Occipital lobe (tissue), 3 donors: ENCODE measurements at places on chromosomes 2 and 18. TPM values are rescaled to one million over a fixed set of nuclear protein-coding genes. Genes with fewer than 3 reads are reported as not detected.

Gene POTEI
- not detected for total RNA-seq

Gene KCNK3
- total RNA-seq, result 3.6 TPM

Gene ALLC
- total RNA-seq, result not detected

Gene HOXD10
- not detected for total RNA-seq

Gene DCC
- total RNA-seq, result 13.6 TPM

Gene ZSWIM2
- total RNA-seq, result 1.2 TPM

Gene AKAIN1
- total RNA-seq, result 3.6 TPM

Gene ASNSD1
- 137 TPM for total RNA-seq

Gene IGFBP2
- 213 TPM for total RNA-seq

Gene PRSS56
- total RNA-seq, result not detected

Gene XIRP2
- 0.78 TPM for total RNA-seq

Gene SALL3
- total RNA-seq, result 7.6 TPM

Gene KANSL3
- 32.1 TPM for total RNA-seq

Gene CCDC138
- 48.4 TPM for total RNA-seq

Gene ASB18
- total RNA-seq, result 0.78 TPM

Gene SERPINB13
- not detected for total RNA-seq

Gene IL1RN
- not detected for total RNA-seq

Gene TUBB8B
- not detected for total RNA-seq
